Activated CD4-positive, alpha-beta T cell treated with anti-CD3 and anti-CD28 coated beads, Interleukin-2, amount 50 U/mL, for 1 hour (primary cell): ENCODE measurements at places on chromosomes 2 and 18.

- DNase-seq = no peak
Observed at GRCh38 chr18:12520442-12520992, 112.8 kb downstream of the PRELID3A start.

- no peak for DNase-seq
Observed at GRCh38 chr18:37964885-37965571, 399.4 kb upstream of the CELF4 start.

DNA sequence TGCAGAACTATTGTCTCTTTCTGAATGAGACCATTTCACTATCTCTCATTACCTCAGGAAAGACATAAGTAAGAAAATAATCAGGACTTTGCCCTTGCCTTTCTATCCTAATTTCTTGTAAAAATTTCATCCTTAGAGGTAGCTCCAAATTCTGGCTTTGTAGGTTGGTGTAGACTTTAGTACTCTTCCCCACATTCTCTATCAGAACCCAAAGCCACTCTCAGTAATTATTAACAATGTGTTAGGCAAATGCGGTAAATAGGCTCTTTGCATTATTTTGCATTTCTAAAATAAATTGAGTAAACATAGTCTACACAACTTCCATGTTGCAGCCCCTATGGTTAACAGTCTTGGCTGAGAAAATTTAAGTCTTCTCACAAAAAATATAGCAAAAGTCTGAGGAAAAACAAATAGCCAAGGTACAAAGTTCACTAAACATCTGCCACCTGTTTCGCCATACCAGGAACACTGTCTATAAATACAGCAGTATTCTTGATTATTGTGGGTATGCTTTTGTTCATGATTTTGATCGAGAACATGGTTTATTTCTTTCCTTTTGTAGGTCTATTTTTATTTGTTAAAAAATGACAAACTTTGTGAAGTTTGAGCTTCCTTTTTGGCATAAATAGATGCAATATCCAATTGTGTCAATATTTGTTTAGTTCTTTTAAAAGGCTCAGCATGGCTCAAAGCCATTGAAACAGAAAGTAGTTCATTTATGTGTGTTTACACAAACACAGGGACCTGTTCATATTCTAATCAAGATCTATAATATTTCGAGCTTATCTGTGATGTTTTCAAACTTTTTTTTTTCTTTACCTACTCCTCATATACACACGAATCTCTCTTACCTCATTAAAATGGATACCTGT is 1061.5 kb downstream of the CNTNAP5 start:
- DNase-seq = no peak

- no peak for DNase-seq
Observed at GRCh38 chr2:43361286-43361685, 134.9 kb upstream of the ZFP36L2 start.

- DNase-seq = no peak
Observed at GRCh38 chr2:152630466-152630865, 86.8 kb downstream of the PRPF40A start.

DNA sequence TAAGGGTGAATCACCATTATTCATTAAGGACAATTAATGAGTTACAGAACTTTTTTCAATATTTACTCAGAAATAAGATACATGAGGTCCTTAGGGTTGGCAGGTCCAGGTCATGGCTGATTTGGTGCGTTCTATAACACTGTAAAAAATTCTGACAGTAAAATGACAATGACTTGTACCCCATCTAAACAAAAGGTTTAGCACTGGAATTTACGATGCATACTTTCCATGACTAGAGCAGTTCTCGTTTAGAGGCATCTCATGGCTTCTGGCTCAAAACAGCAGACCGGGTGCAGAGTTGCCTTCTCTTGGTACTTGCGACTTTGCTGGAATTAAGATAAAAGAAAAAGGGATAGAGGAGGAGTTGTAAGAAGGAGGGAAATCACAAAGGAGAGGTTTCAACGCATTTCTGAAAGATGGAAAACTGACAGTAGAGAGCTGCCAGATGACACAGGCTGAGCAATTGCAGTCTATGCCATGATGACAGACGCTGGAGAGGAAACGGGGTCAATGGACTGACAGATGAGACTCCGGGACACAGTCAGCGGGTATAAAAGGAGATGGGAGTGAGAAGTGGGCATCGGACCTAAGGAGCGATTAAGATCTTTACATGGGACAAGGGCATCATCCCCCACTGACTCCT is 4.1 kb upstream of the CYS1 start:
- DNase-seq = no peak

DNA sequence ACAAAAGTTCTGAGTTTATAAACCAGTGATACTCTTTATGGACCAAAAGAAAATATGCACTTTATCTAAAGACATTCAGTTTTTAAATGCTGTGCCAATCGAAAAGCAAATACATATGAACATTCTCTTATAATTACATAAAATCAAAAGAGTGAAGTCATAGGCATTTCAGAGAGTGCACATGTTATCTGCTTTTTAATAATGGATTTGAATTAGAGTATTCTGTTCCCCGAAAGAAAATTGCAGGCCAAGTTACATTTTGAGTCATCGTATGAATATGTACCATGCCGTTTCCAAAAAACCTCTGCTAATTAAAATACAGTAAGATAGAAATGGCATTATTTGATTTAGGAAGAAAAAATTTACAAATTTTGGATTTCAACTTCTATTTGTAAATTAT is 565.7 kb downstream of the ZEB2 start:
- no peak for DNase-seq
